ENCODE measurements at places on chromosomes 5 and 9. TPM values are rescaled to one million over a fixed set of nuclear protein-coding genes. Genes with fewer than 3 reads are reported as not detected.

GRCh38 chr9:91246846-91247245, 114.9 kb downstream of the AUH start:
- H3K27me3 ChIP-seq = no peaks in the 10 kb centered on the region
- no peaks in the 10 kb centered on the region for H3K36me3 ChIP-seq
- H3K27ac ChIP-seq = no peak overlapping the region
- H3K4me3 ChIP-seq = no peak overlapping the region

DNA sequence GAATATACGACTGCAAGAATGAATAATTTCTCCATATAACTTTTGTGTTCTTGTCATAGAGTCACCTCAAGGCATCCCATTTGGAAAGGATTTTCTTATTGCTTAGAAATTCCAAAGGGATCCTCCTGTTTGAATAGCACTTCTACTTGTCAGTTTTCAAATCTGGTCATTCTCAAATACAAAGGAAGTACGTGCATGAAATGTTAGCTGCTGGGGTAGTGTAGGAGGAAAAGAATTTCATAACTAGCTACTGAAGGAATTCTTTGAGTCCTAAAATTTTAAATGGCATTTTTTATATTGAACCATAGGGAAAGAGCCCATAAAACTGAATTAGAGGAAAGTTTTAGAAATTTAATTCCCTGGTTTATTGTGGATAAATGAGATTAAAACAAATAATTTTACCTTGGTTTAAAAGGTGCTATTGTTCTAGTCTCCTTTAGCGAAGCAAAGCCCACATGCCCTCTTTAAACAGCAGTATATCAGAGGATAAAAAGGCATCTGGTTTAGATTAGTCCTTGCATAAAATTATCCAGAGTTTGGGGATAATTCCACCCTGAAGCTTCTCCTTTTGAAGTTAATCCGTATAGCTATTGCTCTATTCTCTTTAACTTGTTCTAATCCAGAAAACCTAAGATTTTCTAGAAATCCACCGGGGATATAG, 2.0 kb upstream of the MPDZ start:
- H3K27me3 ChIP-seq = no peaks in the 10 kb centered on the region
- H3K4me3 ChIP-seq = no peak overlapping the region
- H3K36me3 ChIP-seq = no peaks in the 10 kb centered on the region
- no peak overlapping the region for H3K27ac ChIP-seq
- no peak for DNase-seq
- no peaks in the 10 kb centered on the region for H3K4me1 ChIP-seq

- H3K27ac ChIP-seq = no peak overlapping the region
- H3K4me3 ChIP-seq = no peak overlapping the region
- no peaks in the 10 kb centered on the region for H3K4me1 ChIP-seq
- no peaks in the 10 kb centered on the region for H3K27me3 ChIP-seq
- no peaks in the 10 kb centered on the region for H3K36me3 ChIP-seq
Measured at GRCh38 chr9:18684593-18685317, 210.8 kb downstream of the ADAMTSL1 start.

- H3K27me3 ChIP-seq = no peaks in the 10 kb centered on the region
- DNase-seq = peak; percentile 83
Measured at GRCh38 chr9:109012009-109012875, 1.1 kb downstream of the CTNNAL1 start.

GRCh38 chr9:5518171-5518936, 8.0 kb downstream of the PDCD1LG2 start:
- H3K27ac ChIP-seq = no peak overlapping the region
- H3K4me1 ChIP-seq = no peaks in the 10 kb centered on the region
- no peak for DNase-seq
- no peaks in the 10 kb centered on the region for H3K27me3 ChIP-seq

DNA sequence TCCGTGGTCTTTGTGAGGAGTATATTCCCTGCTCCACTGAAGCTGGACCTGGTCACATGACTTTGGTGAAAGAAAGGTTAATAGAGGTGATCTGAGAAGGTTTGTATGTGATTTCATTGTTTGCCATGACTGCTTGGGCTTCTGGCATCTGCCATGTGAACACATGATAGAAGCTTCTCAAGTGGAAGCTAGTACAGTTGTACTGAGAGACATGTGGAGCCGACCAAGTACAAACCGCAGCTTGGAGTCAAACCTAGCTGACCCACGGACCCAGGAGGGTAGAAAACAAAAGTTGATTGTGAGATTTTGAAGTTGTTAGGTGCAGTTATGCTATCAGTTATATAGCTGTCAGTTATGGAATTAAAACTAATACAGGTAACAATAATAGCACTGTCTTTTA, 140.4 kb downstream of the CARTPT start:
- H3K36me3 ChIP-seq = no peaks in the 10 kb centered on the region
- no peak overlapping the region for H3K27ac ChIP-seq
- no peak overlapping the region for H3K4me3 ChIP-seq
- H3K27me3 ChIP-seq = no peaks in the 10 kb centered on the region

- H3K27me3 ChIP-seq = no peaks in the 10 kb centered on the region
- no peak for DNase-seq
Measured at GRCh38 chr9:116899337-116900006, 212.4 kb downstream of the TRIM32 start.

- no peaks in the 10 kb centered on the region for H3K27me3 ChIP-seq
- no peaks in the 10 kb centered on the region for H3K4me1 ChIP-seq
- no peak overlapping the region for H3K27ac ChIP-seq
- DNase-seq = no peak
- no peak overlapping the region for H3K4me3 ChIP-seq
- no peaks in the 10 kb centered on the region for H3K36me3 ChIP-seq
Measured at GRCh38 chr9:112520656-112521055, 34.0 kb downstream of the KIAA1958 start.

- H3K36me3 ChIP-seq = no peaks in the 10 kb centered on the region
- H3K27me3 ChIP-seq = no peaks in the 10 kb centered on the region
- no peaks in the 10 kb centered on the region for H3K4me1 ChIP-seq
- DNase-seq = no peak
- H3K27ac ChIP-seq = no peak overlapping the region
- no peak overlapping the region for H3K4me3 ChIP-seq
Measured at GRCh38 chr5:35785601-35786085, 71.0 kb upstream of the IL7R start.

- no peak overlapping the region for H3K4me3 ChIP-seq
- DNase-seq = peak; percentile 18
- no peaks in the 10 kb centered on the region for H3K4me1 ChIP-seq
- no peaks in the 10 kb centered on the region for H3K36me3 ChIP-seq
- H3K27me3 ChIP-seq = no peaks in the 10 kb centered on the region
Measured at GRCh38 chr9:89364666-89365531, 46.6 kb downstream of the SECISBP2 start.

GRCh38 chr5:9716838-9717281, 86.7 kb upstream of the TAS2R1 start:
- H3K27ac ChIP-seq = no peak overlapping the region
- H3K4me1 ChIP-seq = no peaks in the 10 kb centered on the region
- H3K4me3 ChIP-seq = no peak overlapping the region
- no peaks in the 10 kb centered on the region for H3K36me3 ChIP-seq
- no peaks in the 10 kb centered on the region for H3K27me3 ChIP-seq
- DNase-seq = no peak

DNA sequence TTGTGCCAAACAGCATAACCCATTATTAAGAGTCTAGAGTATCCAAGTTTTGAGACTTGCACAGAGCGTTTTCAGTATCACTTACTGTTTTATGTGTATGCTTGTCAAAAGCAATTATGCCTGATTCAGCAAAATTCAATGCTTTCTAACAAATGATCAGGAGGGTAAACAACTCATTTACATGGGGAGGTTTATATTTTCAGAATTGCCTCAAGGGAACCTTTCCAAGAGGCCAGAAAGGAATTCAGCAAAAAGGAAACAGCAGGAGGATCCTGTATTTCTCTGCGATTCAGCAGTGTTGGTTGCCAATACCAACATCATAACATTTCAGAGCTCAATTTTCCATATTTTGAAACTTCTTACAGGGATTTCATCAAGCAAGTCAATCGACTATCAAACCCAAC, 69.3 kb upstream of the DAB2 start:
- no peaks in the 10 kb centered on the region for H3K27me3 ChIP-seq
- no peak for DNase-seq
- no peak overlapping the region for H3K4me3 ChIP-seq
- H3K4me1 ChIP-seq = peaks cover 11% of the 10 kb centered on the region
- H3K36me3 ChIP-seq = no peaks in the 10 kb centered on the region

DNA sequence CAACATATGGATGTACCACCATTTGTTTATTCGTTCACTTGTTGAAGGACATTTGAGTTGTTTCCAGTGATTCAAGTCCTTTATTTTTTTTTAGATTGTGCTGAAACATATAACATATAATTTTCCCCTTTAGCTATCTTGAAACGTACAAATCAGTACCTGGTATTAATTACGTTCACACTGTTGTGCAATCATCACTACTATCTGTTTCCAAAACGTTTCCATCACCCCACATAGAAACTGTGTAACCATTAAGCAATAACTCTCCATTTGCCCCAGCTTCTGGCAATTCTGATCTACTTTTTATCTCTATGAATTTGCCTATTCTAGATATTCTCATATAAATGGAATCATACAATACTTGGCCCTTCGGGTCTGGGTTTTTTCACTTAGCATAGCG, 116.0 kb downstream of the FGF1 start:
- no peak overlapping the region for H3K4me3 ChIP-seq
- peaks cover 5% of the 10 kb centered on the region for H3K4me1 ChIP-seq
- DNase-seq = no peak
- no peak overlapping the region for H3K27ac ChIP-seq
- H3K27me3 ChIP-seq = no peaks in the 10 kb centered on the region

DNA sequence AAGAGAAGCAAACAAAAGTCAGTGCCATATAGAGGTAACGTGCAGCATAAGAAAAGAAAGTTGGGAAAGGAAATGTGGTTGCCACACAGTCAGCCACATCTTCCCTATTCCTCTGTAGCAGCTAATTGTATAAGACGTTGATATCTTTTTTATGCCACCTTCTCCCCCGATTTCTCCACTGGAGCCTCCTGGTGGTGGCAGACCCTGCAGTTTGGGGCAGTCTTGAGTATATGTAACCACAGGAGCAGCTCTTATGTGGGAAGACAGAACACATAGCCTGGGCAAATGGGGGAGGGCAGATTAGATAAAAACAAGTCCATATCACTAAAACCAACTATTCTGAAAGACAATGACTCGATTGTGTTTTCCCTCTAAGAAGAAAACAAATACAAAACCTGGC, 99.7 kb downstream of the PLCXD3 start:
- H3K4me3 ChIP-seq = no peak overlapping the region
- no peak for DNase-seq
- H3K27me3 ChIP-seq = no peaks in the 10 kb centered on the region
- peaks cover 24% of the 10 kb centered on the region for H3K4me1 ChIP-seq

DNA sequence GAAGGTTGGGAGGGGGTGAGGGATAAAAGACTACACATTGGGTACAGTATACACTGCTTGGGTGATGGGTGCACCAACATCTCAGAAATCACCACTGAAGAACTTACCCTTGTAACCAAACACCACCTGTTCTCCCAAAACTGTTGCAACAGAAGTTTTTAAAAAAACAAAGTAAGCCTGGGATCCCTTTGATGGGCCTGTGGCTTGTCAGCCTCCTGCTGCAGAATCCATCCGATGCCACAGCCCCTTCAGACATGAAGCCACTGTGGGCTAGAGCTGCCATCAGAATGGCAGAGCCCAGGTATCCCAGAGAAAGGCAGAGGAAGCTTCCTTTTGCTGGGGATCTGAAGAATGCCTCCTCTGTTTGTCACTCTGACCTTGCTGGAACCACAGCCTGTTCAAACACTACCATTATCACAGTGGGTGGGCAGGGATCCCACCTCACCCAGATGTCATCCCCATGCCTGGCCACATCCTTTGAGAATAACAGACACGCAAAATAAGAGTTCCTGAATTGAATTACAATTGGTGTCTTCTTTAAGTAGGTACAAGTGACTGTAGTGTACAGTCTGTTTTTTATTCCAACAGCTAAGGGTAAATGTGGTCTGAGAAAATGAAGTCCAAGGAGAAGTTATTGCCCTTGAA, 78.1 kb upstream of the DIRAS2 start:
- no peaks in the 10 kb centered on the region for H3K36me3 ChIP-seq
- DNase-seq = no peak
- no peak overlapping the region for H3K27ac ChIP-seq
- H3K27me3 ChIP-seq = no peaks in the 10 kb centered on the region
- no peak overlapping the region for H3K4me3 ChIP-seq

- no peaks in the 10 kb centered on the region for H3K27me3 ChIP-seq
- H3K4me1 ChIP-seq = no peaks in the 10 kb centered on the region
- no peak for DNase-seq
- H3K36me3 ChIP-seq = no peaks in the 10 kb centered on the region
Measured at GRCh38 chr9:136626740-136627642, 35.7 kb upstream of the EGFL7 start.

GRCh38 chr5:84287951-84288350, 96.7 kb downstream of the EDIL3 start:
- no peaks in the 10 kb centered on the region for H3K36me3 ChIP-seq
- H3K4me3 ChIP-seq = no peak overlapping the region
- no peaks in the 10 kb centered on the region for H3K27me3 ChIP-seq
- no peak overlapping the region for H3K27ac ChIP-seq
- DNase-seq = no peak

GRCh38 chr9:68721666-68722330, 16.8 kb downstream of the PIP5K1B start:
- H3K4me3 ChIP-seq = no peak overlapping the region
- H3K27me3 ChIP-seq = no peaks in the 10 kb centered on the region
- no peak overlapping the region for H3K27ac ChIP-seq
- no peaks in the 10 kb centered on the region for H3K4me1 ChIP-seq
- H3K36me3 ChIP-seq = no peaks in the 10 kb centered on the region
- DNase-seq = no peak

Gene TLR4
- total RNA-seq = 43.0 TPM

Gene EIF4E1B
- not detected for total RNA-seq

Gene NSG2
- 0.97 TPM for total RNA-seq

Gene RNF208
- 8.9 TPM for total RNA-seq

Gene LCN1
- total RNA-seq = not detected

Gene SLC25A2
- total RNA-seq = 1.5 TPM

Gene BTNL3
- not detected for total RNA-seq

Gene CTXN3
- total RNA-seq = not detected

Gene INSL4
- not detected for total RNA-seq

Gene GFRA3
- 0.80 TPM for total RNA-seq

Measured in adrenal gland (tissue), 19 donors.